GM12865 (cell line): ENCODE measurements at places on chromosomes 16 and 17.

DNA sequence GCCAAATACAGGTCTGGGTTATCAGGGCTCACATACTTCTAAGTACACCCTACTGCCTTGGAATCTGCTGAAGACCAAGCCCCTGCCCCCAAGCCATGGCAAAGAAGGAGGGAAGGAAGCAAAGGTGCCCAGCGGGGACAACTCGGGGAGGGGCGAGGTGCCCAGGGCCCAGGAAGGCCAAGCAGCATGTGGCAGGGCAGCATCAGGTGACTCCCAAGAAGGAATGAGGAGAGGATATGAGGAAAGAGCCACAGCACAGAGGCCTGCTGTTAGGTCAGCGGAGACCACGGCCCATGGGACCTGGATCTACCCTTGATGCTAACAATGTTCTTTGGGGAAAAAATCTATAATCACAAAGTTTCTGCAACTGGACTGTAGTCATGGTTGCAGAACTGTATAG lies 142.6 kb upstream of the CRHR1 start:
- no peak for DNase-seq

- no peak for DNase-seq
Observed at GRCh38 chr17:73693071-73693470, 48.8 kb upstream of the SDK2 start.

- no peak for DNase-seq
Observed at GRCh38 chr16:2450535-2450934, 9.4 kb upstream of the TEDC2 start.

DNA sequence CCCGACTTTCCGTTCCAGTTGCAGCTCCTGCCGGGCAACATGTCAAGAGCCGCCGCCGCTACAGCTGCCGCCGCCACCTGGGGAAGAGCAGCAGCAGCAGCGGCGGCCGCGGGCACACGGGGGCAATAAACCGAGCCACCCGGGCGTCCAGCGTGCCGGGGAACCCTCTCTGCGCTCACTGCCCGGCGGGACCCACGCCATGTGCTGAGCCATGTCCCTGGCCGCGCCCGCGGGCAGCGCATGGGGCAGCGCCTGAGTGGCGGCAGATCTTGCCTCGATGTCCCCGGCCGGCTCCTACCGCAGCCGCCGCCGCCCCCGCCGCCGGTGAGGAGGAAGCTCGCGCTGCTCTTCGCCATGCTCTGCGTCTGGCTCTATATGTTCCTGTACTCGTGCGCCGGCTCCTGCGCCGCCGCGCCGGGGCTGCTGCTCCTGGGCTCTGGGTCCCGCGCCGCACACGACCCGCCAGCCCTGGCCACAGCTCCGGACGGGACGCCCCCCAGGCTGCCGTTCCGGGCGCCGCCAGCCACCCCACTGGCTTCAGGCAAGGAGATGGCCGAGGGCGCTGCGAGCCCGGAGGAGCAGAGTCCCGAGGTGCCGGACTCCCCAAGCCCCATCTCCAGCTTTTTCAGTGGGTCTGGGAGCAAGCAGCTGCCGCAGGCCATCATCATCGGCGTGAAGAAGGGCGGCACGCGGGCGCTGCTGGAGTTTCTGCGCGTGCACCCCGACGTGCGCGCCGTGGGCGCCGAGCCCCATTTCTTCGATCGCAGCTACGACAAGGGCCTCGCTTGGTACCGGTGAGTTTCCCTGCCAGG lies 604 bp downstream of the HS3ST3B1 start:
- DNase-seq = no peak

DNA sequence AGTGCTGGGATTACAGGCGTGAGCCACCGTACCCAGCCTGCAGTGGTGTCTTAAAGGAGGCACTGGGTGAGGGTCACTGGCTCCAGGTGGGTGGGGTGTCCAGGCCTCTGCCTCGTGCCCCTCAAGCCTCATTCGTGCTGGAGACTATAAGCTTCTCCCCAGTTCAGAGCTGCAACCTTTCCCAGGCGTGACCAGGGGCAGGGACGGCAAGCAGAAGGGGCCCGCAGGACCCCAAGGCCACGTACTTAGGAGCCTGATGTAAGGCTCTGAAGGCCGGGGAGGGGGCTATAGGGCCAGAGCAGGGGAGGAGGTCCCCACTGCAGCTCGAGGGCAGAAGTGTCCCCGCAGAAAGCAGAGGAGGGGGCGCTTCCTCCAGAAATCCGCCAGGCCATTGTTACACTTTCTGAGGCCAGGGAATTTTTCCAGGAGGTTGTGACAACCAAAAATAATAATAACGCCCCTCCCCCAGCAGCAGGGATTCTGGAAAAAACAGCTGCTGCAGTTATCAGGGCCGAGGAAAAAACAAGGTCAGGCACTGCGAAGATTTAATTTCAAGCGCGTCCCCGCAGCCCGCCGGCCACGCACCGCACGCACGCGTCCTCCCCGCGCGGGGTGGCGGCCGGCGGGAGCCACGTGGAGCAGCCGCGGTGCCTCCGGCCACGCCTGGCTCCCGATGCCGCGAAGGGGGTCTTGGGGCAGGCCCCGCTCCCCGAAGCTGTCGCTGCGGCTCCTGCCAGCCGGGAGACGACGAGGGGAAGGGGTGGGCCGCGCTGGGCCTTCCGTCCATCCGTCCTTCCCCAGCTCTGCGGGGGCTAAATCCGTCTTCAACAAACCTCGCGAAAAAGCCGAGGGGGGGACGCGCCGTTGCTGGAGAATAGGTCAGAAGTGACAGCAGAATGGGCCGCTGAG lies 45.8 kb upstream of the SLC38A10 start:
- no peak for DNase-seq

- DNase-seq = no peak
Observed at GRCh38 chr16:4980691-4981090, 22.6 kb downstream of the SEC14L5 start.

DNA sequence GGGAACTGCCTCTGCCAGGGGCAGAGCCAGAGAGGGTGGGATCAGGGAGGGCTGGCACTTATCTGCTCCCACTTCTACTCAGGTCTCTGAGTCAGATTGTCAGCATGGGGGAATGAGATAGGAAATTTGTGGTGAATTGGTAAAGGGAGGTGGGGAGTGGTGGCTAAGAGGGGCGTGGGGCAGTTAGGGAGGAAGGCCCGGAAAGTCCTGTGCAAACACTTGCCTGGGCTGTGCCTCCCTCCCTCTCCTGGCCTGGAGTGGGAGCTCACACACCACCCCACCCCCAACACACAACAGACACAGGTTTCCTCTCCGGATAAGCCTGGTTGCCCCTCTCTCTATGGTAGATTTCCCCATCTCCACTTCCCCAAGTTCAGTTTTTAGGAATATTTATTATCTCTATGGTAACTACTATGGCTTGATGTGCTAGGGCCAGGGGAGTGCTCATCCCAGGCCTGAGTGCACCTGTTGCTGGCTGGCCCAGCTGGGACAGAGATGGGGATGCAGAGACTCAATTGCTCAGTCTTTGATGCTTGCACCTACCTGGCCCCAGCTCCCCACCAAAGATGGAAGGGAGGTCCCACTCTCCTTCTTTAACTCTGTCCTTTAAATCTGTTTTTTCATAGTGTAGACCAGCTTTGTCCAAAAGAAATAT lies 2.7 kb downstream of the SPNS2 start:
- DNase-seq = no peak

- DNase-seq = no peak
Observed at GRCh38 chr17:42527932-42528331, 8.1 kb upstream of the NAGLU start.

DNA sequence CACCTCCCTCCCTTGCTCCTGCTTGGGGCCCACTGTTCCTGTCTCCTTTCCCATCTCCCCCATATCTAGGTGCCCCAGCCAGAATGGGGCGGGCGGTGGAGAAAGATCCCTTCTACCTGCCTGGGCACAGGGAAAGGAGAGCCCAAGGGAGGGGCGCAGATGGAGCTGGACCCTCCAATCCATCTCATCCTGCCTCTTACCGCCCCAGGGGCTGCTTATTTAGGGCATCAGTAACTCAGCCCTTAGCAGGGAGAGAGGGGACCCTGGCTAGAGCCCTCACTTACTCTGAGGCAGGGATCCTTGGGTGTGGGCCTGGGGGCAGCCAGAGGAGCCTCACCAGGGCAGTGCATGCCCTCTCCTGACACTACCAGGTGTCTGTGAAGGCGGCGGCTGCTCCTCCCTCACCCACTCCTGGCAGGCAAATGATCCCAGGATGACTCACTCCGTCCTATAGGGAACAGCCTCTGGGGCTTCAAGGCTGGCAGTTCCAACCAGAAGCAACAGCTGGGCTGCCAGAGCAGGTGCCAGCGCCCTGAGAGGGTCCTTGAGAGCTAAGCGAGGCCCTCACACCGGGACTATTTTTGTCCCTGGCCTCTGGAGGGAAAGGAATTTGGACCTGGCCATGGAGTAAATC lies 16.3 kb upstream of the BCAR1 start:
- no peak for DNase-seq

- no peak for DNase-seq
Observed at GRCh38 chr16:81138831-81139557, 42.8 kb upstream of the GCSH start.

GRCh38 chr17:45405250-45406086 lies 27.2 kb downstream of the ARHGAP27 start:
- DNase-seq = no peak

DNA sequence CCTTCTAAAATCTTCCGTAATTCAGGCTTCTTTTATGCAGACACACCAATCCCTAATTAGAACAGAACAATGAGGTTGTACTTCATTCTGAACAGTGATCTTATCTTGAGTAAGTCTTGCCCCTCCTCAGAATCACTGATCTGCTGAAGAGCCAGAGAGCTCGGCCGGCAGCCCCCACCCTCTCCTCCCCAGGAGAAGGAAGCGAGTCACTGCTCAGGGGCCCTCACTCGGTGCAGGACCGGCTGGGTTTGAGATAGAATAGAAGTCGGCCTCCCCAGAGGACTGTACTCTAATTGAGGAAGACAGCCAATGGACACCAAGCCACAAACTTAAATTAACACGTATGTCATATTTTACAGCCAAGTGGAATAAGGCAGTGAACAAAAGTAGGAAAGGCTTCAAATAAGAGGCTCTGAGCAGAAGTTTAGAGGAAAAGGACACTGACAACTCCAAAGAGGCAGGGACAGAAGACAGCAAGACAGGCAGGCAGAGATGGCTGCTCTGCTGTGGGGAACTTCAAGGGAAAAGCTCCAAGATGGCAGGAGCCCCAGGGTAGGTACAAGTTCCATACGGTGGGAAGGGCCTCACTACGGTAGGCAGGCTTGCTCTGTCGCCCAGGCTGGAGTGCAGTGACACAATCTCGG lies 18.6 kb downstream of the CREBBP start:
- no peak for DNase-seq

DNA sequence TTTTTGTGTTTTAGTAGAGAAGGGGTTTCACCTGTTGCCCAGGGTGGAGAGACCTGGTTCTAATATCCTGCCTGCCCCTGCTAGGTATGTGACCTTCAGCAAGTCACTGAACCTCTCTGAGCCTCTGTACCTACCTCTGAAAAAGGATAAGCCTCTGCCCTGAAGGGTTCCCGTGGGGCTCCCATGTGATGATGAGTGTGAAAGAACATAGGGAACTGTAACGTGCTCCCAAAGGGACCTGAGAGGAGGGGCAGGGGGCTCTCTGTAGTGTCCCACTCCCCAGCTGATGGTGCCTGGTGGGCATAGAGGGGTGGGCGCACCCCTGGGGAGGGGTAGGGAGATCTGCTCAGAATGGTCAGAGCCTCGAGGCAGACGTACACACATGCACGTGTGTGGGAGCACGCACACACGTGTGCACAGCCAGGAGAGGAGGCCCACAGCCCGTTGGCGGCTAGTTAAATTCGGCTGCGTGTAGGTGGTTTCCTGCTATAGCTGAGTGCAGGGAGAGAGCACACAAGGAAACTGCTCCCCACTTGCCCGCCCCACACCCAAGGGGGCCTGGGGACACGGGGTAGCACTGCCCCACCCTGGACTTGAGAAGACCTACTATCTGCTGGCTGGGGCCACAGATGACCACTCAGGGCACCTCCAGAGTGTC lies 6.7 kb downstream of the KCNH4 start:
- no peak for DNase-seq

- DNase-seq = no peak
Observed at GRCh38 chr16:80973991-80974390, 32.7 kb downstream of the CMC2 start.

GRCh38 chr17:43772877-43773648 lies 5.7 kb downstream of the DUSP3 start:
- no peak for DNase-seq

- no peak for DNase-seq
Observed at GRCh38 chr17:63267846-63268245, 178.3 kb downstream of the CYB561 start.

DNA sequence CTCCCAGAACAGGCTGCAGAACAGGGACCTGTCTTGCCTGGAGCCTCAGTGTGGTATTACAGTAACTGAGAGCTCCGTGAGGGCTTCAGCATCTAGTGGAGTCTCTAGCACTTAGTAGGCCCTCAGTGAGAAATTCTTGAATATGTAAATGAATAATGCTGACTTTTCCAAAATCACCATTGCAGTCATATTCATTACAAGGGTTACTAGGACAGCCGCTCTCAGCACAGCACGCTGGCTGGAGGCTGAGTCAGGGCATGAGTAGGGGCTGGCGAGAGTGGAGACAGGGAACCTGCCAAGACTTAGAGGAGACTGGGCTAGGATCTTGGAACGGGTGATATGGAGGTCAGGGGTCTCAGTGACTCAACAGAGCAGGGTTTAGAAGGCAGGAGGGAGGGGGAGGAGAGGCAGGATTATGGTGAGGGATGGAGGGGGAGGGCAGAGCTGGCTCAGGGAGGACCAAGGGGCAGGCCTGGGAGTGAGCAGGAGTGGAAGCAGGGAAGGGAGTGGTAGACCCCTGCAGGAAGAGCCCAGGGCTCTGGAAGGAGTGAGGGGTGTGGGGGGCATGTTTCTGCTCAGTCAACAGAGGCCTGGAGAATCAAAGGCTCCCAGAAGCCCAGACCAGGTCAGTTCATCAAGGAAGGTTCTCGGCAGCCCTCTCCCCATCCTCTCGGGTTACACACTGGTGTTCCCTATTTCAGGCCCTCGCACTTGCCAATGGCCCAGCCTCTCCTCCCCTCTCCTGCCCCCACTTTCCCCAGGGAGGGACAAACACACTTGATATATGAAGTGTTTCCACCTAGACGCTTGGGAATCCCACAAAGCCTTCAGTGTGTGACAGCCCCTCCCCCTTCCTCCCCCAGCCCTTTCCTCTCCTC lies 42.3 kb downstream of the FZD2 start:
- DNase-seq = no peak
